ENCODE measurements at places on chromosomes 12 and 14. TPM values are rescaled to one million over a fixed set of nuclear protein-coding genes. Genes with fewer than 3 reads are reported as not detected.
A peak's percentile ranks its signal among the peaks of the same experiment; 100 is the strongest.

DNA sequence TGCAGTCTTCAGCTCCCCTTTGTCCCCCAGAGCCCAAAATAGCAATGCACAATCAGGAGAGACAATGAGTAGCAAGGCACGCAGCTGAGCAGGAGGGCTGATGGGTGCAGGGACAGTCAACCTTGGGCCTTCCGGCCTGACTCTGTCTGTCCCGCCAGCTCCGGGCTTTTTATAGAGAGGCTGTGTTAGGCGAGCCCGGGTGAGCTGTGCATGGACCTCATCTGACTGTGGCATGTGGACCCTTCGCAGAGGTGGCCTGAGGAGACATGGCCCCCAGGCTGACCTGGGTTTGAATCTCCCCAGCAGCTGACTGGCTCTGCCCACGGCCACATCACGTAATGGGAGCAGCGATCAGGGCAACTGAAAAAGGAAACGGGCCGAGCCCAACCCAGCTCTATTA is 177.9 kb downstream of the TSPAN9 start:
- DNase-seq: no peak

GRCh38 chr12:116090516-116090915 is 187.0 kb downstream of the MED13L start:
- no peak for DNase-seq

GRCh38 chr12:80268924-80269749 is 169.8 kb downstream of the OTOGL start:
- peak; percentile 75 for DNase-seq

- no peak for DNase-seq
Measured at GRCh38 chr12:116651089-116651488, 86.8 kb downstream of the SPRING1 start.

GRCh38 chr12:103944964-103945363 is 14.8 kb downstream of the HSP90B1 start:
- DNase-seq: no peak

DNA sequence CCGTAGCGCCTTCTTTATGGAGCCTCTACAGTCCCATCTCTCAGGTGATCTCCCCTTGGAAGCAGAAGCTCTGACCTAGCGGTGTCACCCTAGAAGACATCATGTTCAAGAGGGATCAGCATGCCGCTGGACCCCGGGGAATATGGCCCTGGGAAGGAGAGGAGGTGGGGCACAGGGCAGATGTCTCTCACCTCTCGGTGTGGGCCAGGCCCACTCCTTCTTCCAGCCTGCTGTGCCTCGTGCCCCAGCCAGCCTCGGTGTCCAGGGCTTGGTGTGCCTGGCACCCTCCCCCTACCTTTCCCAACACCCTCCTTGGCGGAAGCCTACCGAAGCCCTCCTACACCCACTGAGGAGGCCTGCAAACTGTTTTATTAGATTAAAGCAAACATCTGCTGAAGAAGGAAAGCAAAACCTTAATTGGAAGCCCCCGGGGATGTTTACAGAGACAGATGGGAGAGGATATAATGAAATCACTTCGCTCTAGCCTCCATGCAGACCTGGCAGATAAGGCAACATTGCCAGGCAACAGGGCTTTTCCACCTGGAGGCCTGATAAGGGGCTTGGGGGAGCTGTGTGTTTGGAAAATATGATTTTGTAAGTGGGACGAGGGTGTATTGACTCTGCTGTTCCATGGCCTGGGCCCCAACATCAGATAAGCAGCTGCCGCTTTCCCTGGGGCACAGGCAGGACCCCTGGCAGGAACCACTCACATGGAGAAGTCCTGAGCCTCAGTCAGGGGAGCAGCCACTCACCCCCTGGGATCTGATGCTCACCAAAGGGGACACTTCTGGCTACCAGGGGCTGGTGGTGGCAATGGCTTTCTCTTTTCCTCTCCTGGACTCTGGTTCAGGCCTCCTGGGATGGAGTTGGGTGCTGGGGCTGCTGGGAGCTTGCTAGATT is 5.7 kb upstream of the CHGA start:
- no peak for DNase-seq

DNA sequence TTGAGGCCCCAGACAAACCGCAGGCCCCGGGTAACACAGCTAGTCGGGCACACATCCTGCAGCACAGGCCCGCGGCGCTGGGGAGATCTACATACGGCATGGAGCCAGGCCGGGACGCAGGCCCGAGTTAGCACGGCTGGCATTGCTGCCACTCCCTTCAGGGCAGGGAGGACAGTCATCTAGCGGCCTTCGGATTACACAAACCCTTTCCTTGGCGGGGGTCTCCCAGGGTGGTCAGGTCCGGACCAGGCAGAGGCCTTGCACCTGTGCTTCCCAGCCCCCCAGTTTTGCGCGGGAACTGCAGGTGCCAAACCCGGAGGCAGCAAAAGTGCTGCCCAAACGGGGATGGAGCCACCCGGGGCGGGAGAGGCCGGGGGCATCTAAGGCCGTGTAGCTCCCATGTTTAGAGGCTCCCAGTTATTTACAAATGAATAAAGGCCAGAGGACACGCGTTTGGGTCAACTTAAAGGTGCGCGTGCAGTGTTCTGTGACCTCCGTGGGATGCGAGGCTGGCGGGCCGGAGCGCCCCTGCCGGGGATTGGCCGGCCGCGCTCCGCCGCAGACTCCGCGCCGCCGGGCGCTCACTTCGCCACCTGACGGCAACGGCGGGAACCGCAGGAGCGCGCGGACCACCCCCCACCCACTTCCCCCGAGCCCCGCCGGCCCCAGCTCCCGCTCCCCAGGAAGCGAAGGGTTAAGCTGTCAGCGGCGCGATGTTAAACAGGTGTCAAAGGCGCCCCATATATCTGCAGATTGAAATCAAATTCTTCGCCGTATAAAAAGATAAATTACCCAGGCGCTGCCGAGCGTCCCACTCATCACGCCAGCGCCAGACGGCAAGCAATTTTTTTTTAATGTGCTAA is 18.1 kb downstream of the VSX2 start:
- peak; percentile 81 for DNase-seq

- DNase-seq: no peak
Measured at GRCh38 chr14:94675036-94675435, 62.8 kb downstream of the SERPINA3 start.

EMP1 gene
- total RNA-seq: 120 TPM

DNA sequence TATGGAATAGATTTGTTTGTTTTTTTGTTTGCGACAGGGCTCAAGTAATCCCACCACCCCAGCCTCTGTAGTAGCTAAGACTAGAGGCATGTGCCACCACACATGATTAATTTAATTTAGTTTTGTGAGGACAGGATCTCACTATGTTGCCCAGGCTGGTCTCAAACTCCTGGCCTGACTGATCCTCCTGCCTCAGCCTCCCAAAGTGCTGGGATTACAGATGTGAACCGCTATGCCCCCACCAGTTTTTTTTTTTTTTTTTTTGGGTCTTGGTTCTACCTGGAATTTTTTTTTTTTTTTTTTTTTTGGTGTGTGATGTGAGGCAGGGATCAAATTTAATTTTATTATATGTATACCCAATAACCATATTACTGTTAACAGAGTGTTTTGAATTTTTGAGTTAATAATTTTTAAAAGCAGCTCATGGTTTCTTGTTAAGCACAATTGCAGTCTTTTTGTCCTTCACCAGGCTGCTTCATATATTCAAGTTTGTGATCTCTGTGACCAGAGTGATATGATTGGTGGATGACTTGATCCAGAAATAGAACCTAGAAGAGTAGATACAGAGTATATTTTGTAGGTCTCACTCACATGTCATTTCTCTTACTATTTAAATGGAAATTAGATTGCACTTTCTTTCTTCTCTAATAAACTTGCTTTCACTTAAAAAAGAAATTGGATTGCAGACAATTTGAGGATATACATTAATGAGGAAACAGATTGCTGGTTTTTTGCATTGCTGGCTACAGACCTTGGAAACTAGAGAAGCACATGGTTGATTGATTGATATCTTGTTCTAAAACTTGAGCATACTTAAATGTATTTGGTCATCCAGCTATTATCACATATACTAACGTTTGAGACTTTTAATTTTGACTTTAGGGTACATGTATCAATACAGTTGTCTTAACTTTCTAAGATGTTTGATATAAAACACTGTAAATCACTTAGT is 13.2 kb downstream of the ADIPOR2 start:
- no peak for DNase-seq

DNA sequence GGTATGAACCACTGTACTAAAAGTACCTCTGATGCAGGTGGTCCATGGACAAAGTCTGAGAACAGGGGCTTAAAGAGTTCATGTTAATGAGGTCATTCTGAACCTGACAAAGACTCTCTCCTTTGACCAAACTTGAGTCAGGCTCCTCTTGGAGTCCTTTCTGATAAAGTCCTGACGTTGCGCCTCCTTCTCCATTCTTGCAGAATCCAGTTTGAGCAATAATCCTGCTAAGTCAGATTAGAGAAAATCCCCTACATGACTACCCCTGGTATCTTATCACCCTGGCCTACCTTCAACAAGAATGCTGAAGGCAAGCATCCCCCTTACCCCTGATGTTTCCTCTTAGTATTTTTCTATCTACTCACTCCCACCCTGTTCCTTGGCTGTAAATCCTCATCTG is 46.0 kb upstream of the ISM2 start:
- DNase-seq: no peak

DNA sequence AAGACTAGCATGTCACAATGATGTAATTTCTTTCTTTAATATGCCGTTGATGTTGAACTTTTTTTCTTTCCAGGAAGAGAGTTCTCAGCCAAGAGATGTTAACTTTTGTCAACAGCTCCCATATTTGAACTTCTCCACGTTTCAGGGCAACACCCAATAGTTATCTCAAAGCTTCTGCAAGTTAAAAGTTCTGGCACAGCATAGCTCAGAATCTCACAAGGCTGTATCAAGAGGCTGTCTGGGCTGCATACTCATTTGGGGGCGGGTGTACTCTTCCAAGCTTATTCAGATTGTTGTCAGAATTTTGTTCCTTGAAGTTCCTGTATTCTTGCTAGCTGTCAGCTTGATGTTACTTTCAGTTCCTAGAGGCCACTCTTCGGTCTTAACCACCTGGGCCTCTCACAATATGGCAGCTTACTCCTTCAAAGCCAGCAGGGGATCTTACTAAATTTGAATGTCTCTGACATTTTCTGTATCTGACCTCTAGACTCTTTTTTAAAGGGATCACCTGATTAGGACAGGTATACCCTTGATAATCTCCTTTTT is 38.9 kb downstream of the KCNC2 start:
- no peak for DNase-seq

GRCh38 chr12:79547735-79548609 is 142.8 kb downstream of the PAWR start:
- peak; percentile 64 for DNase-seq

DNA sequence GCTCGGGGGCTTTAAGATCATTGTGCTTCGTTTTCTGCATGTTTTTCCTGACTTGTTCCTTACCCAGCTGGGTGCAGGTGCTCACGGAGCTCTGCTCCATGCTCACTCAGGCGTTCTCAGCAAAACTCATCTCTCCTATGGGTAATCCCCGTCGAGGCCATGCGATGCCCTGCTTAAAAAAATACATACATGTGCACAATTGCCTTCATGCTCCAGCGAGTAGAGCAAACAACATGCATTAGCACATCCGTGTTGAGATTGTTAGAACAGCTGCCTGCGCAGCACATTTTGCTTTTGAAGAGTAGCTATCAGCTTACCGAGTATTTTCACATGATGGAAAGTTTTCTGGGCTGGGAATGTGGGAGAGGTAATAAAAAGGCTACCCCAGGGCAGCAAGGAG is 16.2 kb downstream of the AACS start:
- DNase-seq: no peak

GRCh38 chr12:131795690-131796410 is 32.3 kb upstream of the MMP17 start:
- no peak for DNase-seq

GRCh38 chr12:108173160-108173559 is 44.1 kb downstream of the WSCD2 start:
- DNase-seq: no peak

- DNase-seq: no peak
Measured at GRCh38 chr12:9661720-9662119, 7.8 kb upstream of the CLEC2D start.

DNA sequence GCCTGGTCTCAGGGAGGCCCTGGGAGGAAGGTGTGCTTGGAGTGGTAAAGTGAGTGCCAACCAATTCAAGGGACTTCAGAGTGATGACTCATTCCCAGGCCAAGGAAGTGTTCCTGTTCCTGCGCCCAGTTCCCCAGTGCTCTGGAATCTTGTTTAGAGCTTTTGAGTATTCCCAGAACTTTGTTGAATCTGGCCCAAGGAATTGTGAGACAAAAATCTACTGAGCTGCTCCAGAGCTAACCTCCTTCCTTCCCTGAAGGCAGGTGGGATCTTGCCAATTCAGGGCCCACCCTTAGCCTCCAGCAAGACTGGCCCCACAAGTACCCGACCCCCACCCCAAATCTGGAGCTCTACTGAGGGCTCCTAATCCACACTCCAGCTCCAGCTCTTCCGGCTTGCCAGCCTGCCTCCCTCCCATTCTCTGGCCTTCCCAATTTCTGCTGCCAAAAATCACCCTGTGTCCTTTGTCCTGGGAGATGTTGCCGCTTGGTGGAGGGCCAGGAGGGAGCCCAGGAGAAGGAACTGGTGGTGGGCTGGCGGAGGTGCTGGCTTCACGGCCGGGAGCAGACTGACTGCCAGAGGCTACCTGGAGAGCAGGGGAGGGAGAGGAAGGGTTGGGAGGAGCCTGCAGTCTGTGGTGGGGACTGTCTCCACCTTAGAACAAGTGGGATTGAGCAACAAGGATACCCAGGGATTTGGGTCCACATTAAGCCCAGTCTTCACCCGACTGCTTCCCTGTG is 2.0 kb upstream of the ATN1 start:
- peak; percentile 90 for DNase-seq

DNA sequence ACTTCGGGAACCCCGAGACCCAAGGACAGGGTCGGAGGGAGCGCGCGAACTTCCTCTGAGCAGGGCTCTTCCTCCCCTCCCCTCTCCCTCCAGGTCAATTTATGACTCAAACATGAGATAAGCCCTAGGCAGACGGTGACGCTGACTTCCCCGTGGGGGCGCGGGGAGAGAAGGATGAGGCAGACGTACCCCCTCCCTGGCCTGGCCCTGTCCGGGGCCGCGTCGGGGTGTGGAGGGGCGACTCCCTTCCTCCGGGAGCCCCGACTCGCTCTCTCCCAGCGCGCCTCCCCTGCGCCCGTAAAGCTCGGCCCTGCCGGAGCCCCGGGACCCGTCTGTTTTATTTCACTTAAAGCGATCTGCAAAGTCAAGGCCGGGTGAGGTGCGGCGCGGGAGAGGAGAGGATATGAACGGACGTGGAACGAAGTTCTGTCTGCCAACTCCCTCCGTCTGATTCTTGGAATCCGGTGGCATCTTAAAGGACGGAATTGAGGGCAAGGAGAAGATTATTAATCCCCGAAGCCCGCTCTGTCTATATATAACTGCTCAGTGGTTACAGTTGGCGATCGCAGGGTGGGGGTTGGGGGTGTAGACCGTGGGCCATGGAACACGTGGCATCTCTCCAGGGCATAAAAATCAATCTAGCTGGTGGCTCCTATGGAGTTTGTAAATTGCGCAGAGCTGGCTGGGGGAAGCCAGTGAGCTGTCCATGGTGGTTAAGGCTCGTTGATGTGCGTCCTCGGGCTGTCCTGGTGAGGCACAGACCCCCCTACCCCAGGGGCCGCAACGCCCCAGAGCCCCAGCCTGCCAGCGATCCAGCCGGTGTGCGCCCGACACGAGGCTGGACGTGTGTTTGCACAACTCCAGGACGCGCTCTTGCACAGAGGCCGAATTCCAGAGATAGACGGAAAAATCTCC is 2.9 kb upstream of the PTHLH start:
- DNase-seq: peak; percentile 63

MANSC4 gene
- total RNA-seq: not detected

- DNase-seq: no peak
Measured at GRCh38 chr12:128806573-128806972, 17.2 kb downstream of the SLC15A4 start.

Measured in RPMI7951 (cell line).